AG09309 (cell line): ENCODE measurements at places on chromosomes 3 and 15.

DNA sequence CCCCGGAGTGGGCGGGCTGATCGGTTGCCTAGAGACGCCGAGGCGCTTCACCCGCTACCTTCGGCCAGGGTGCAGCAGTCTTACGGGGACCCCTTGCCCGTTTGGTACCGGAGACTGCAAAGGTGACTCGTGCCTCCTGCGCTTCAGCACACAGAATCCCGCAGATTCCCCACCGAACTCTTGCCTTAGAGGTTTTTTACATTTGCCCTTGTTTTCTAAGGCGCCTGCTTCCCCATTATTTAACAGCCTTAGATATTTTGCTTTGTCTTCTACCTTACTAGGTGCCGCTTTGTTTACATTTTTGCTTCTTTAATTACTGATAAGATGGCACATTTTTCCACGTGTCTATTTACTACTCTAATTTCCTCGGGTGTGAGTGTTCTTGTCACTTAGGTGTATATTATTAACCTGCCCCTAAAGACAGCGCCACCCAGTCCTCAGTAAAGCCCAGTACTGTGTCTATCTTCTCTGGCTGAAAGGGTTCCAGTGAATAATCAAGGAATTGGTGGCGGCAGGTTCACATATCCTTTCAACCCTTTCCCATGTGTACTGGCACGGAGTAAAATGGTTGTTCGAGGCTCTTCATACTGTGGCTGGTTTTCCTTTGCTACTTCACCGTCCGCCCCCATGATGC is 573 bp upstream of the CEP152 start:
- no peak for DNase-seq

- no peak for DNase-seq
Measured at GRCh38 chr3:16490062-16490619, 23.4 kb downstream of the RFTN1 start.

- DNase-seq = no peak
Measured at GRCh38 chr15:60469893-60470641, 8.9 kb downstream of the ICE2 start.

- DNase-seq = no peak
Measured at GRCh38 chr3:13507247-13507569, 27.1 kb downstream of the HDAC11 start.

DNA sequence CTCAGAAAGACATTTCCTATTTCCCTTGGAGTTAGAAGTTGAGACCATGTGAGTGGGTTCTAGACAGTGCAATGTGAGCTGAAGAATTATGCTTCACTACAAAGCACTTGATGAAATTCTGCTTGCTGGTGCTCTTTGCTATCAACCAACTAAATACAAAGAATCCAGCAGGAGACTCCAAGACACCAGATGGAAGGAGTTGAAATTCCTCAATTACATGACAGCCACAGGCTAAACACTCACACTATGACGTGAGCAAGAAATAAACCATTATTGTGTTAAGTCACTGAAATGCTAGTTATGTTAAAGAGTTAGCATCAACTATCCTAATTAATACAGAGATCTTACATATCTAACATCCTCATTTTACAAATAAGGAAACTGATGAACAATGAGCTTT is 8.2 kb upstream of the MAP4 start:
- no peak for DNase-seq
